IMR-90 (cell line): ENCODE measurements at places on chromosomes 3 and 15. TPM values are rescaled to one million over a fixed set of nuclear protein-coding genes. Genes with fewer than 3 reads are reported as not detected.

GRCh38 chr15:86611417-86612040 lies 531.9 kb downstream of the AGBL1 start:
- no peak for DNase-seq

- DNase-seq: no peak
These were observed 53.0 kb downstream of the SV2B start for GRCh38 chr15:91152896-91153581.

DNA sequence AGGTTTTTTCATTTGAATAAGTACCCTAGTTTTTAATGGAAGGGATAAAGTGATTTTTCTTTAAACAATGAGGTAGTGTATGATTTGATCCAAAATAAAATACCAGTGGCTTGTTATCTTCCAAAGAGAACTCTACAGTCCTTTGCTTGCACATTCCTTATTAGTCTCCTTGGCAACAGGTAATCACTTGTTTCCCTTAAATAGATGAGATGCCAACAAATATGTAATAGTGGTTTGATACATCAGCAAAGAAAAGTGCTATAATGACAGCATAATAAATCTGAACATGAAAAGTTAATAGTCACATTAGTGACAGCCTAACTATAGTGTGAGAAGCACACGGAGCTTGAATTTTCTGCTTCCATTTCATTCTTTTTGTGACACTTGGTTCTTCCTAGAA lies 360.2 kb downstream of the ZNF385D start:
- DNase-seq: no peak

The TMED3 gene
- polyA plus RNA-seq: 232 and 237 TPM in 2 replicates

GRCh38 chr3:159844801-159845261 lies 143.8 kb upstream of the IL12A start:
- no peak for DNase-seq

GRCh38 chr3:144809380-144809779 lies 837.8 kb downstream of the DIPK2A start:
- no peak for DNase-seq

- DNase-seq: no peak
These were observed 310.2 kb upstream of the LMCD1 start for GRCh38 chr3:8191406-8191805.

DNA sequence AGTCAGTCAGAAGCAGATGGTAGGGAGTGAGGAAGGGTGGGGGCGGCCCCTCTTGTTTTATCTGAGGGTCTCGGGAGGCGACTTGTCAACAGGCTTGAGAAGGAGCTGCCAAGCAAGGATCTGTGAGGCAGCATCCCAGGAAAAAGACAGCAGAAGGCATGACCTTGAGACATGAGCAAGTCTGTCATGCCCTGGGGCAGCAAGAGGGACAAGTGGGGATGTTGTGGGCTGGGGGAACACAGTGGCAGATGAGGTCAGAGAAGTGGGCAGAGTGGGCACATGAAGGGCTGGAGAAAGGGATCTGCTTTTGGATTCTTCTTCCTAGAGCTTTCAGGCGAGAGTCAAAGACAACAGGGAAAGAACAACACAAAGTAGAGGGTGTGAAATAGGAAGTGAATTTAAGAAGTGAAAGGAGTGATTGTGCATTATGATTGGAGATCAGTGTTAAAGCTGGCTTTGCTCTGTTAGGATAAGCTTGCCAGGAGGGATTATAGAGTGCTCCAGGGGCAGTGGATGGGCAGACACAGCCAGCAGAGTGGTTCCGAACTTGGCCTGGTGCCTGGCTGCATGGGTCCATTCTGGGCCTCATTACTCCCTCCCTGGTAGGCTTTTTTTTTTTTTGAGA lies 73.3 kb downstream of the USP13 start:
- no peak for DNase-seq

The PRR20G gene
- polyA plus RNA-seq: not detected in 2 replicates

GRCh38 chr15:94586099-94586498 lies 354.7 kb downstream of the MCTP2 start:
- no peak for DNase-seq

DNA sequence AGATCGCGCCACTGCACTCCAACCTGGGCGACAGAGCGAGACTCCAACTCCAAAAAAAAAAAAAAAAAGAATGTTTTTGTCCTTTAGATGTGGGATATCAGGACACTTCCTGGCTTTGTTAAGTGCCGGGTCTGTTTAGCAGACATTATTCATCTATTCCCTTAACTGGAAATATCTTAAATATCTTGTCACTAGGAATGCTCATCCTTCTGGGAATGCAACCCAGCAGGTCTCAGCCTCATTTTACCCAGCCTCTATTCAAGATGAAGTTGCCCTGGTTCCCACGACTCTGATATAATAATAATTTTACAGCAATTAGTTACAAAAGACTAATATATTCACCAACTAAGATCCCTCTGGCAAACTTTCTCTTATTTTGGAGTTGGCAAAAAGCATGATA lies 260.9 kb upstream of the SLITRK3 start:
- no peak for DNase-seq

The DAZL gene
- polyA plus RNA-seq: not detected in 2 replicates

DNA sequence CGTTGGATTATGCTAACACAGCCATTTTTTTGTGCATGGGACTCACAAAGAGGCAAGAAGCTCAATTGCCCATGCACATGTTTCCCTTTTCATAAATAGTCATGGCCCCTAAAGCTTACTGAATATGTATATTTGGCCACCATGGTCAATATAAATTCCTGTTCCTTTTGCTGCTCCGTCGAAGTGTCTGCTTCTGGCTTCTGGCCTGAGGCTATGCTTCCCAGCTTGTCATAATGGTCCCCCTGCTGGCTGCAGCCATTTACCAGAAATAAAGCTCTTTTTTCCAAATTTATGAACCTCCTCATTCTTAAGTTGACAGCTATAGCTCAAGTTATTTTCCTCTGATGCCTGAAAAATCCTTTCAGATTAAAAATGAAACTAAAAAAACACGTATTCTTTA lies 602.1 kb downstream of the VGLL3 start:
- no peak for DNase-seq

The SEMA4B gene
- 22.5 and 27.5 TPM in 2 replicates for polyA plus RNA-seq

DNA sequence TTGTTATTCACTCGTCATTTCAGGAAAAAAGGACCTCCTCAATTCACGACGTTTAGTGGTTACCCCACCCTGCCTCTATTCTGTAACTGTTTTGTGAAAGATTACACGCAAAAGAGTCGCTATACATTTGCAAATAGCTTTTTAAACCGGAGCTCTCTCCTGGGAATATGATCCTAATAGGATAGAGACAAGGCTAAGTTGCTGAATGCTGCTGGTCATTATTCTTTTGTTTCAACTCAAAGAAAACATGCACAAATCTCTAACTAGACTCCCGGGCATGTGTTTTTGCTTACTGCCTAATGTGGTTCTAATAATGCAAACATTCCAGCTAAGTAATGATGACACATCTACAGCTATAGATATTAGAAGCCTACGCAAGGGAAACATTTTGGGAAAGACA lies 214.6 kb upstream of the MDFIC2 start:
- peak; percentile 8 for DNase-seq

DNA sequence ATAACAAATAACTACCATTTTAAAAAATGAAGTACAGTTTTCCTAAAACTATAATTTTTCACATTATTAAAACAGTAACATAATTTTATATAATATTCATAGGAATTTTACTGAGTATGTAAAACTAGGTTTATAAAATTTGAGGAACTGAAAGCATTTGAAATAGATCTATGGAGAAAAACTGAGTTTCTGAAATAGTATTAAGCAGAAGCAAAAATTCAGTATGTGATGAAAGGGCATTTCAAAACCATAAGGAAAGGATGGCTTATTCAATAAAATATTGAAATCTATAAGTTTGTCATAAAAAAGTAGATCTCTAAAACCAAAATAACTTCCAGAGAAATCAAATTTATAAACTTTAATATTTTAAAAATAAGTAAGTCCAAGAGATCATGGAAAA lies 53.4 kb downstream of the GBE1 start:
- no peak for DNase-seq

DNA sequence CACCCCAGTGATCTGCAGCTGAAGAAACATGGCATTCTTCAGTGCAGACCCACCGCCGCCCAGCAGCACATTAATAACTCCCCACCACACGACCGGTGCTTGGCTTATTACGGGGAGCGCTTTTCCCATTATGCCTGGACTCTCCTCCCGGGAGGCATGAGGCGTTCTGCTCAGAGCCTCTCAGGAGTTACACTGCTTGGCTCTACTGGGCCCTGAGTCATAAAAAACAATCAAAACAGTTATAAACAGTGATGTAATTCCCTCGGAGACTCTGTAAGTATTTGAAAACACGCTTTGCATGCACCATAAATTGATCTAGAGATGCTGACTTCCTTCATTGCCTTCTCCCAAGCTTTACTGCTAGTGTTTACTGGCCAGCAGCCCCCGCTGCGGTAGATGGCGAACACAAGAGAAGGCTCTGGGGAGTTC lies 77.1 kb upstream of the SNRPA1 start:
- DNase-seq: peak; percentile 64

DNA sequence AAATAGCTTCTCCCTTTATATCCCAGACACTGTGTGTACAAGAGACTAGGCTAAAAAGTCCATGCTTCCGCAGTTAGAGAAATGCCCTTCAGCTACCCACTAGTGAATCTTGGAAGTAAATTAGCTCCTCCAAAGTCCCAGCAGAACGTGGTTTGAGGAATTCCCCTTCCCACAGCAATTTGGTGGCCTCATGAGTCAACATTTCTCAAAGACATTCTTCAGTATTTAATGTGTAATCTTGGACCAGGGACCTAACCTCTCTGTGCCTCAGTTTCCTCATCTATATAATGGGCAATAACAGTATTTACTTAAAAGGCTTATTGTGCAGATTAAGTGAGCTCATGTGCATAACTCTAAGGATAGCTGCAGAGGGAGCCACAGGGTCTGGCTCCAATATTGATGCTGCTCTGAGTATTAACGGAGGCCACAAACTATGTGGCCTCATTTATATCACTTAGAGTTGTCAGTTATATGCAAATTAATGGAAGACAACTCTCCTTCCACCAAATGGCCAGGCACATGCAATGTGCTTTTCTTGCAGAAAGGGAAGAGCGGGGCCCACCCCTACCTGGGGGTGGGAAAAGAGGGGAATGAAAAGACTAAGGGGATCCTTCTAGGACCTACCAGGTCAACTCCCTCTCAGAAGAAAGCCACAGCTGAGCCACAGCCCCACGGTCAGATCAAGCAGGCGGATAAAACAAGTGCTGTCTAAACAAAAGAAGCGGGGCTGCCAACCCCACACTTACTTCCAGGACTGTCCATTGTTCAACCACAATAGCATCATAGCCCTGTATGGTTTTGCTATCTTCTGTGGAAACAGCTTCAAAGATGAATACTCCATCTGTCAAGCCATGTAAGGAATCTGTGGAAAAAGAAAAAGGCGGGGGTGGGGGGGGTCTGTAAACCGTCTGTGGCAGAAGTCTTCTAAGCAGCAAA lies 92.4 kb downstream of the OXNAD1 start:
- peak; percentile 18 for DNase-seq

- no peak for DNase-seq
These were observed 755 bp downstream of the PTPN9 start for GRCh38 chr15:75578173-75578947.

- DNase-seq: peak; percentile 40
These were observed 165.6 kb downstream of the GMNC start for GRCh38 chr3:190696777-190697501.

- no peak for DNase-seq
These were observed 98.5 kb upstream of the SLC25A36 start for GRCh38 chr3:140842984-140843649.

The GRK7 gene
- not detected in 2 replicates for polyA plus RNA-seq

DNA sequence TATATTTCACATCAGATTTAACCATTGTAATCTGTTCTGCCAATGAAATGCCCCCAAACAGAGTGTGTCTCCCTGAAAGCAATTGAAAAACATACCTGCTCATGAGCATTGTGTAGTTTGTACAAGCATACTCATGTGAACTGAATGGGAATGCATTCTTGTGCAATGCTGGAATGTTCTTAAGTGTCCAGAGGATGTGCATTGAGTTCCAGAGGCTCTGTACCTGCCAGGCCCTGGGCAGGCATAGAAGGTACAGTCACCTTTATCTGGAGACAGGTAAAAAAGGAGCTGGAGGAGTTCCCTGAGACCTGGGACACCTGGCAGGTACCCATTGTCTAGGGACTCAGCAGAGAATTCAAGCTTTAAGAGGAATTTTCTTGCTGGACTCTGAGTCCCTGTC lies 2.8 kb downstream of the MRAS start:
- DNase-seq: peak; percentile 39

- DNase-seq: no peak
These were observed 55.6 kb downstream of the MECOM start for GRCh38 chr3:169607949-169608348.

The FEZF2 gene
- polyA plus RNA-seq: not detected in 2 replicates

- no peak for DNase-seq
These were observed 30.8 kb downstream of the CHCHD4 start for GRCh38 chr3:14093831-14094230.

GRCh38 chr3:24401090-24401810 lies 93.4 kb downstream of the THRB start:
- no peak for DNase-seq

GRCh38 chr3:35779611-35780010 lies 140.3 kb downstream of the ARPP21 start:
- no peak for DNase-seq

GRCh38 chr3:81419228-81419627 lies 342.2 kb downstream of the GBE1 start:
- peak; percentile 22 for DNase-seq

- peak; percentile 19 for DNase-seq
These were observed 27.1 kb upstream of the AP4E1 start for GRCh38 chr15:50881121-50882048.

DNA sequence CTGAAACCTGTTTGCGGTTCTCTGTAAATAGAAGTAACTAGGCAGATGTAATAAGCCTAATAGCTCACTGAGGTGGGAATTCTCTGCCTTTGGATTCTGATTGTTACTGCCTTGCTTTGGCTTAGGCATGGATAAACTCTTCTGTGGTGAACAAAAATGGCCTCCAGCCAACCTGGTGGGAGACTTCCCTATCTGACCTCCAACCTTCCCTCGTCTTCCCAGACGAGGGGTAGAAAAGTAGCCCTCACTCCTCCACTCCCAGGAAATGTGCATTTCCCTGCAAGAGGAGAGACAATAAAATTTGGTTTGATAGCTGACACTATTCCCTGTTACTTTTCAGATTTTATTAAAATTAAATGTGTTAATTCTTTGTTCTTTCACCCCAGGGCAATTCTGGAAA lies 606 bp upstream of the CD96 start:
- DNase-seq: no peak

DNA sequence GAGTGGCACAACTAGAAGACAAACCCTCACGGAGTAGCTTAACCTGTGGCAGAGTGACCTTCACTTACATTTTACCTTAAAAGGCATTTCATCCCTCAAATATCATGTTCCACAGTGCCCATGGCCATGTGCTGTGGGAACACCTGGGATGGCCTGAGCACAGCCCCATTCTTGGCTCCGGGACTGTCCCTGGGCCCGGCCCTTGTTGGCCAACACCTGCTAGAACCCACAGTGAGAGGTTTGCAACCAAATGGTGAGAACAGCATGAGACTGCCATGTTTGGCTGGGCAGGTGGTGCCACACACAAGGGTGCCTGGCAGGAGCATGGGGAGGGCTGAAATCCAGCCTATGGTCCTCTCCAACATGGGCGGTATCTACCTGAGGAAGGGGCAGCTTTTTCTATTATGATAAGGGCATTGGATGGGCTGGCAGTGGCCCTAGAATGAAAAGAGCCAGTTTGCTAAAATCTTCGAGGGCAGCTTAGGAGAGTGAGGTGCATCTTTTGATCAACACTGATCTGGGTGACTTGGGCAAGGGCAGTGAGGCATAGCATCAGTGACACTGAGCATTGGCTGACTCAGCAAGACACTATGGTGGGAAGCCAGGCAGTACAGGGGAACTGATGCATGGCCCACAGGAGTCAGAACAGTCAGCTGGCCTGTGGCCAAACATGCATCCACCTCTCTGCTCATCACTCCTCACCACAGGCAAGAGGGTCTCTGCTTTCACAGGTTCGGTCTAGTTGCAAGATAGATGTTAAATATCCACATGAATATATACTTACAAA lies 53.9 kb downstream of the SYNM start:
- no peak for DNase-seq
